Jurkat, Clone E6-1 (cell line): ENCODE measurements at places on chromosomes 5 and 9.

- DNase-seq = no peak
Observed at GRCh38 chr9:34125681-34126206, 754 bp downstream of the DCAF12 start.

GRCh38 chr9:118419676-118420075, 715.5 kb downstream of the TLR4 start:
- no peak for DNase-seq

DNA sequence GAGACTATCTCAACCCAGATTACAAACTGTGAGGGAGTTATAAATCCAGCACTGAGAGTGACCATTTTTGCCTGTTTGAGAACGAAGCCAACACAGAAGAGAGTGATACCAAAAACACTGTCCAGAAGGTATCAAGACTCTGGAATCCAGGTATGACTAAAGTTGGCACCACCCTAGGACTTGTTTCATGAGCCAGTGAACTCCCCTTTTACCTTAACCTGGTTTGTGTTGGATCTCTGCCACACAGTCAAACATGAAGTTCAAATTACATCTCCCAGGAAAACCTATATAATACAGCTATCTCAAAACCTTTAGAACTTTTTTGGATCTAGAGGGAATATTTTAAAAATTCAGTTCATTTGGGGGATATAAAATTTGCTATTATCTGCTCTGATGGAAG, 11.4 kb downstream of the ZBTB5 start:
- DNase-seq = no peak

DNA sequence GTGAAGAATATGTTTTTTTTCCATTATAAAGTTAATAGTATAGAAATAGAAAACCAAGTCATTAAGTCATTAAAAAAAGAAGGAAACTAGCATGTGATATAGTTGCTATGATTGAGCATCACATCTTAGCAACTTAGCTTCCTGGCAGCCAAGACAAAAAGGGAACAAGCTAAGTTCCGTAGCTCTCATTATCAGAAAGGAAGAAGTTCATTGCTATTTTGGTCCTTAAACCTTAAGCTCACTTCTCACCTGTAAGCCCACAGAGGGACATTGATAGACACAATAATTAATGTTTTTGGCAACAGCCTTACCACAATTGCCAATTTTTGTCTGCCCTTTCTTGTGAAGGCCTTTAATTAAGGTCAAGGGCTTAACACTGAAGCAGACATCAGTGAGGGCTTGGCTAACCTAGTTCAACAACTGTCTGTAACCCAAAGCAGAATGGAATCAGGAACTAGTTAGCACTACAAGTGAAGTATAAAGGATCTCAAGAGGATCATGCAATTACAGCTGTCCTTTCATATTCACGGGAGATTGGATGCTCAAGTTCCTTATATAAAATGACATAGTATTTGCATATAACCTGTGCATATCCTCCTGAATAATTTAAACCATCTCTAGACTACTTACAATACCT, 24.0 kb upstream of the KLF4 start:
- no peak for DNase-seq

DNA sequence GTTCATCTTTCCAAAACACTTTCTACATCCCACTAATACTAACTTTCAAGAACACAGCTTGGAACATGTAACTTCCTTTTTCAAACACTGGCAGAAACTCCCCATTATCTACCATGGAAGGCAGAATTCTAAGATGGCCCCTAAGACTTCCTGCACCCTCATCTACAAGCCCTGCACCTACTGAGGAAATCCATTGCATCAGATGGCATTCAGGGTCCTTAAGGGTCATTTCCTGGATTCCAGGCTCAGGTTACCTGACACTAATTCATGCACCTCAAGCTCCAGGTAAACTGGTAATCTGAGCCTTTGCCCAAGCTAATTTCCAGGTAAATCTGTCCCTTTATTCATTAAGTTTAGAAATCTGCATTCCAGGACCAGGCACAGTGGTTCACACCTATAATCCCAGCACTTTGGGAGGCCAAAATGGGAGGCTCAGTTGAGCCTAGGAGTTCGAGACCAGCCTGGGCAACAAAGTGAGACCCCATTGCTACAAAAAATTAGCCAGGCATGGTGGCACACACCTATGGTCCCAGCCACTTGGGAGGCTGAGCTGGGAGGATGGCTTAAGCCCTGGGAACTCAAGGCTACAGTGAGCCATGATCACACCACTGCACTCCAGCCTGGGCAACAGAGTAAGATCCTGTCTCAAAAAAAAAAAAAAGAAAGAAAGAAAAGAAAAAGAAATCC, 91.6 kb downstream of the NFIB start:
- DNase-seq = no peak

- no peak for DNase-seq
Observed at GRCh38 chr5:171609806-171610452, 175.7 kb upstream of the SMIM23 start.

GRCh38 chr9:21104787-21105186, 27.0 kb upstream of the IFNB1 start:
- DNase-seq = no peak

GRCh38 chr5:60453186-60453976, 246.6 kb downstream of the DEPDC1B start:
- no peak for DNase-seq

- no peak for DNase-seq
Observed at GRCh38 chr5:10546186-10546585, 17.7 kb upstream of the ANKRD33B start.

- DNase-seq = no peak
Observed at GRCh38 chr9:101508211-101508610, 25.4 kb upstream of the RNF20 start.

GRCh38 chr5:136020383-136021015, 8.3 kb upstream of the TGFBI start:
- DNase-seq = no peak

- DNase-seq = no peak
Observed at GRCh38 chr5:163578652-163579051, 73.2 kb downstream of the MAT2B start.

GRCh38 chr5:153358315-153358976, 132.0 kb upstream of the GRIA1 start:
- DNase-seq = no peak

DNA sequence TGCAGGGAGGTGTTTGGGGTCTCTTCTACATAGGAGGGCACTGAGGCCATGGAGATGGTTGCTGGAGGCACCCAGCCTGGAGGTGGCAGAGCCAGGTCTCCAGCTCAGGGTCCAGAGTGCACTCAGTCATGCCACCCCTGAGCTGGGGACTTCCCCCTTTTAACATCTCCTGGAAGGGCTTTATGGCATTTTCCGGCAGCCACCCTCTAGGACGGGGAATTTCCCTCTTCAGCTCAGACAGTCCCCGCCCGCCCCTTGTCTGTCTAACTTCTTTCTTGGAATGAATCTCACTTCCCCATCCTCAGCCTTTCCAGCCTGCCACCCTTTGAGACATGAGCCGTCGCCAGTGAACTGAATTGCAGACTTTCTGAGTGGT, 49.9 kb downstream of the COL15A1 start:
- no peak for DNase-seq

DNA sequence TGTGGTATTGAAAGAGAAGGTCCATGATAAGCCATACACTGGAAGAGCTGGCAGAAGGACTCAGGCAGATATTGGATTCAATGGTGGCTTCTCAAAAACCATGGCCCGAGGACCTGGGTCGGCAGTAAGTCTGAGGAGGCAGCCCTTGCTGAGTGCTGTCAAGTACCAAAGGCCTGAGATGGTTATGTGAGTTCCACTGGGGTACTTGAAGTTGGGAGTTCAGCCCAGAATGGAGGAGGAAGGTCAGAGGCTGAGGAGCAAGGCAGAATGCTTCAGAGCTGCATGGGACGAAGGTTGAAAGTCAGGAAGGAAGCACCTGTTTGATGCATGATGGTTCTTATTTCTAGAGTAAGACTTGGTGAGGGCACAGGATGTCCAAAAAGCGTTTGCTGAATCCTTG, 194.9 kb downstream of the DIRAS2 start:
- no peak for DNase-seq

GRCh38 chr9:98484162-98484561, 224.6 kb downstream of the GABBR2 start:
- no peak for DNase-seq

GRCh38 chr9:112811518-112811917, 61.0 kb downstream of the SNX30 start:
- DNase-seq = no peak

DNA sequence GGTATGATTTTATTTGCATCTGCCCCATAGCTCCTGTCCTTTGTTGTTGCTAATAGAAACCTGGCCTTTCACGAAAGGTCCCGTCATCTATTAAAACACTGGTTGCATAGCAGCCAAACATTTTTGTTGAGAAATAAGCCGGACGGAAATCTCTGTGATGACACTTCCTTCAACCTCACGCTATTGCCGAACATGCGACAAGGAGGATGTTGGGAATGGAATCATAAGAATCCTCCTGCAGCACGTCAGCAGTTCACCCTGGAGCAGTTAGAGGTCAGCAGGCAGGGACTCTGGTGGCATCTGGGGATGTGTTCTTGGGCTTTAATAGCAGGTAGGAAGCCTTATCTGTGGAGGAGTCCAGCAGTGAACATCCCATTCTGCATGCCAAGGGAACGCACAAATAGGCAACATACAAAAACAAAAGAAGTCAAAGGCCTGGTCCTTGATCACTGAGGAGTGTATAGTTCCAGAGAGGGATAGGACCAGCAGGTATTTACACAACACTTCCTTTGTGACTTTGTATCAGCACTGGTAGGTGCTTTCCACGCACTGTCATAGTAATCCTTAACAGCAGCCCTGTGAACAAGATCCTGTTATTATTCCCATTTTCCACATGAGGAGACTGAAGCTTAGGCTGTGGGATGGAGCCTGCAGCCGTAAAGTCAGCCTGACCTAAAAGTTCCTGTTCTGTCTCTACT, 33.4 kb downstream of the ARHGAP26 start:
- no peak for DNase-seq

DNA sequence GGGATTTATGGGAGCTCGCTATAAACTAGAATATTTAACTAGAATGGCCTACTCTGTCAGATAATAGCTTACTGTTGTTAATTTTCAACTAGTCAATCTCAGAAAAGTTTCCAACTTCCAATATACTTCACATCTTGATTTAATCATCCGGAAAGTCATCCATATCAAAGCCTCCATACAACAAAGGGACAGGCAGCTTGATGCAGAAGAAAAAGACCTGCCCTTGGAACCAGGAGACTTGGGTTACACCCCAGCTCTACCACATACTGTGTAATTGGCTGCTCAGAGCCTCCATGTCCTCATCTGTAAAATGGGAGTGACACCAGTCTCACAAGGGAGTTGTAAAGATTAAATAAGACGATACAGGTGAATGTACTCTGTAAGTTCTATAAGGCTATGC, 1.9 kb downstream of the PTPN3 start:
- DNase-seq = no peak

DNA sequence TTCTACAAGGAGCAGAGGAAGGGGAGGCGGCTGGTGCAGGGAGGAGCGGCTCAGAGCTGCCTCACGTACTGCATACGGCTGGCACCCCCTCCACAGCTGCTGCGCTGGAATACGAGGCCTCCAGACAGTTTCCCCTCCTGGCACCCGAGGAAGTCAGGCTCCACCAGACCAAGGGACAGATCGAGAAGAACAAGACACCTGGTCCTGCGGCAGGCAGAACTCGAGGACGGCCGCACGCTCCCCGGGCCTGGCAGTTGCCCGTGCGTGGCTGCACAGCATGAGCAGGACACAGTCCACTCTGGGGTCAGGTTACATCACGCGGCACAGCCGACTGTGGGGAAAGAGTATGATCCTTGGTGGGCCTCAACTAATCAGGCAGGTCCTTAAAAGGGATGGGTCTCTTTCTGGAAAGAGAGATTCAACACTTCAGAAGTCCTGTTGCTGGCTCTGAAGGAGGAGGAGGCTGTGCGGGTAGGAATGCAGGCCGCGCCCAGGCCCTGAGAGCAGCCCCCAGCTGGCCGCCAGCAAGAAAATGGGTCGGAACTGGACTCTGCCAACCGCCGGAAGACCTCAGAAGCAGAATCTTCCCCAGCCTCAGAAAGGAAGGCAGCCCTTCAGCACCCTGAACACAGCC, 11.6 kb downstream of the UBAC1 start:
- DNase-seq = no peak

DNA sequence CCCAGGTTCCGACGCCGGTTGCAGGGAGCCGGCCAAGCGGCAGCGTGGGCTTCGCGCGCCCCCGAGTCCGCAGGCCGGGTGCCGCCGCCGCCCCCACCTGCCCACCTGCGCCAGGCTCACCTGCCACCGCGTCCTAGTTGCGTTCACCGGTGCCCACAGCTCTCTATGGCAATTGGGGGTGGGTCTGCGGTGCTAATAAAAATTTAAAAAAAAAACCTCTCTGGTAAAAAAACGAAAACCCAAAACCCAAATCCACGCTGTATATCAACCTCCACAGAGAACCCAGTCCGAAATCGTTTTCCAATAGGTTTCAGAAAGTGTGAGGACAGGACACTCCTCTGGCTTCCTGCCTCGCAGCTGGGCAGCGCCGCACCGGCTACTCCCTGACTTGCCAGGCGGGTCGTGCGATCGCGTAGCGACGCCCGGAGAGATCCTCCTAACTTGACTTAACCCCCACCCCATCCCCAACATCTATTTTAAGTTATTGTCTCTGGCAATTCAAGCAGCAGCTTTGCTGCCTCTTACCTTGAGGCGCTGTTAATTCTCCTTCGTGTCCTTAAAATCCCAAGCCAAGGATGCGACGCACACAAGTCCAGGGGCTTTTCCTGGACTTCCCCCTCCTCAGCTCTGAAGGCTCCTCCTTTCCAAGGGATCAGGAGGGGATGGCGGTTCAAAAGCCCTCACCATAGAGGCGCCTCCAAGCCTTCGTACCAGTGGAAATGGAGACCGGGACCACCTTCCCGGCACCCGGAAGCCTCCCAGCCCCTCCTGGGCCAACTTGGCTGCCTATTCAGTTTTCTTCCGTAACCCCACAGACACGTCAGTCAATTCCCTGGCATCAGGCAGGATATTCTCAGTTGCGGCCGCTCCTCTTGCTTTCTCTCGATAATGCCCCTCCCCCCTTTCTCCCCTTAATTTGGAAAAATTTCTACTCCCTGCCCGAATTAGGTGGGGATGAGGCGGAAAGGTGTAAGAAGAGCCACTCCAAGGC, 1639.4 kb upstream of the C9orf72 start:
- DNase-seq = no peak

GRCh38 chr5:176830995-176831423, 20.6 kb downstream of the UNC5A start:
- no peak for DNase-seq

DNA sequence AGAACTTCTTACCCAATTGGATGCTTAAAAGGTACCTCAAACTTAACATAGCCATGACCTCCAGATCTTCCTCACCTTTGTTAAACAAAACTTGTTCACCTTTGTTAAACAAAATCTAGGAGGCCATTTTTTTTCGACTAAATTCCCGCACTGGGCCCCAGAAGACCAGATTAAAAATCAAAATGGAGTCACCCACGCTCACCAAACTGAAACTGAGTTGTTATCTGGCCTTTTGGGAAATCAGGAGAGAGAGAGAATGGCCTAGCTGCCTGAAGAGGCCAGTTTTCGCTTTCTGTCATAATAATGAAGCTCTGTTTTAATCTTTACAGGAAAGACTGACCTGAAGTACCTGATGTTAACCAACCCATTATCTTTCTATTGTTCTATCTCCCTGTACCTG, 69.4 kb downstream of the FYB1 start:
- DNase-seq = no peak

GRCh38 chr9:73146111-73146815, 5.4 kb upstream of the ANXA1 start:
- DNase-seq = no peak

- no peak for DNase-seq
Observed at GRCh38 chr9:136323371-136323789, 4.0 kb upstream of the GPSM1 start.
